Aortic smooth muscle cell (primary cell): ENCODE measurements at places on chromosomes 6 and 20. TPM values are rescaled to one million over a fixed set of nuclear protein-coding genes. Genes with fewer than 3 reads are reported as not detected.

Gene HAO1
- total RNA-seq: not detected in 2 replicates

Gene BNIP5
- total RNA-seq: not detected in 2 replicates

Gene TGIF2
- 3.8 and 5.5 TPM in 2 replicates for total RNA-seq

Gene RIPOR3
- 0.12 and 0.13 TPM in 2 replicates for total RNA-seq

Gene SLC52A3
- total RNA-seq: not detected in 2 replicates

Gene SIRPB2
- 0.06 and 0.13 TPM in 2 replicates for total RNA-seq

Gene TRAM2
- total RNA-seq: 123 and 157 TPM in 2 replicates

Gene SLC22A16
- not detected in 2 replicates for total RNA-seq

Gene GPX5
- total RNA-seq: not detected in 2 replicates
